HS-27A (cell line): ENCODE measurements at places on chromosomes 11 and 22.

- DNase-seq: no peak
These were observed 92.1 kb downstream of the PKNOX2 start for GRCh38 chr11:125256541-125257189.

DNA sequence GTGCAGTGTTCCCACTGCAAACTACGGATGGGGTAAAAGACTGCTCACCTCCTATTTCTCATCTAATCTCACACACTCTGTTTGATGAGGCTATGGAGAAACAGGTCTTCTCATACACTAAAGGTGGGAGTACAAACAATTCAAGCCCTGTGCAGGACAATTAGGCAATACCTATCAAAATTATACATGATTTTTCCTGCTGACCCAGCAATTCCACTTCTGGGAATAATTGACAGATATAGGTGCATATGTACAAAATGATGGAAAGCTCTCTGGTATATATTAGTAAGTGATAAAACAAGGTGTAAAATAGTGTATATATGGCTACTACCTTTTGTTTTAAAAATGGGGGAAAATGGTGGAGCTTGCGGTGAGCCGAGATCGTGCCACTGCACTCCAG is 23.1 kb downstream of the BDNF start:
- no peak for DNase-seq

DNA sequence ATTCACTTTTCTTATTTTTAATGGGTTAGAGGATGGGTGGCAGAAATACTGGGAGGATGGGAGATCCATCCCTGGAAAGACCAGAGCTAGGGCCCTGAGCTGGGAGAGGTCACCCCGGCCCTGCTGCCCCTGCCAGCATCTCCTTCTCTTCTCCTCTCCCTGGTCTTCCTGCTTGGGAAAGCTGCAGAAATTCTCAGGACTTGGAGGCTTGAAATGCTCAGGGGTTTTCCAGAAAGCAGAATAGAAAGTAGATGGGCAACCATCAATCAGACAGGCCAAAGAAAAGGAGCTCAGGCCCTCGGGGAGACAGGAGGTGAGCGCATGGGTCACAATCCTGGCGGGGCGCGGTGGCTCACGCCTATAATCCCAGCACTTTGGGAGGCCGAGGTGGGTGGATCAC is 1.5 kb downstream of the APOBEC3H start:
- no peak for DNase-seq

GRCh38 chr11:122754553-122755322 is 83.6 kb upstream of the CRTAM start:
- DNase-seq: no peak

- no peak for DNase-seq
These were observed 30.9 kb upstream of the CSNK1E start for GRCh38 chr22:38347944-38348750.

GRCh38 chr22:29109822-29110221 is 37.0 kb downstream of the KREMEN1 start:
- DNase-seq: no peak

DNA sequence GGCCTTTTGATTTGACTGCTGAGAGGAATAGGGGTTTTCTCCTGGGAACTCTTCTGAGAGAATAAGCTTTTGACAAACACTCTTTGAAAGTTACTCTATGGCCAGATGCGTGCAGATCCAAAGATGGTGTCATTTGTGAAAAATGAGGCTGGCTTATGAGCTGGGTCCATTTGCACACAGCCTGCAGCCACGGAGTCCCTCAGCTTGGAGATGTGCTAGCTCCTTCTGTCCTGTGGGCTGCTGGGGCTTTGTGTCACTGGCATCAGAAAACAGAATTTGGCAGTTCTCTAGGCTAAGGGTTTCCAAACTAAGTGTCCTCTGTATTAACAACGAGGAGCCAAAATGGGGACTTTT is 702.4 kb downstream of the NTM start:
- no peak for DNase-seq

GRCh38 chr11:93519179-93519578 is 24.0 kb downstream of the SMCO4 start:
- no peak for DNase-seq

DNA sequence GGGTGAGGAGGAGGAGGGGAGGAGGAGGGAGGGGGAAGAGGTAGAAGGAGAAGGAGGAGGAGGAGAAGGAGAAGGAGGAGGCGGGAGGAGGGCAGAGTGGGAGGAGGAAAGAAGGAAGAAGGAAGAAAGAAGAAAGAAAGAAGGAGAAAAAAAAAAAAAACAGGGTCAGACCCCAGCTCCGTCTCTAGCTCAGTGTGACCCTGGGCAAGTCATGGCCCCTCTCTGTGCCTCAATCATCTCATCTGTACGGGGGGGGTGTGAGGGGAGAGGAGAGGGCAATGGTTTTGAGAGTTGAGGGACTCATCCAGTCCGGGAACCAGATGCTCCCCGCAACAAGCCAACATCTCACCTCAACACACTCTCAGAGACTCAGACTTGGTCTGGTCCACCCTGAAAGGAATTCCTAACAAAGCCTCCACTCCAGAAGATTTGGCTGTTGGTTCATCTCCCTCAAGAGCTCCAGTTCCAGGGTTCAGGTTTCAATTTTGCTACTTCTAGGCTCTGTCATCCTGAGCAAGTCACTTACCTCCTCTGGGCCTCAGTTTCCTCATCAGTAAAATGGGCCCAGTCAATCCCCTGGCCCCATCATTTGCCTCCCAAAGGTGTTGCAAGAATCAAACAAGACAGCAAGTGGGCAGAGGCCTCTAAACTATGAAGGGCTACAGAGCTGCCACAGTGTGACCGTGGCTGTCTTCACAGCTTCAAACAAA is 7.7 kb downstream of the CARD10 start:
- DNase-seq: no peak

- no peak for DNase-seq
These were observed 14.0 kb downstream of the ASCL2 start for GRCh38 chr11:2256293-2256913.

- no peak for DNase-seq
These were observed 16.4 kb upstream of the IL2RB start for GRCh38 chr22:37165940-37166674.

DNA sequence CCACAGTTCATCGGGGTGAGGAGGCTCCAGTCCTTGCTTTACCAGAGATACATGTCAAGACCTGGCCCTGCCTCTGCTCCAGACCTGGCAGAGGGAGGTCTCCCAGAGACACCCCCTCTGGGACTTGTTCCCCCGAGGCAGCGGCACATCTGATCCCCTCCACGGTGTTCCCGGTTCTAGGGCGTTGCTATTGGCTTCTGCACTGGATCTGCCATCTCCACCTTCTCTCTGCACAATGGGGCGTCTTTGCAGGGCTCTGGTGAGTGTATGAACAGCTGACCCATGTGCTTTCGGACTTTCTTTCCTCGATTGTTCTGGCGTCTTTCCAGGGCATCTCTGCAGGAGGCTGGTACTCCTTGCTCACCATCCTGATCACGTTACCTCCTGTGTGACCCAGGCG is 930.4 kb downstream of the TBC1D22A start:
- DNase-seq: no peak

DNA sequence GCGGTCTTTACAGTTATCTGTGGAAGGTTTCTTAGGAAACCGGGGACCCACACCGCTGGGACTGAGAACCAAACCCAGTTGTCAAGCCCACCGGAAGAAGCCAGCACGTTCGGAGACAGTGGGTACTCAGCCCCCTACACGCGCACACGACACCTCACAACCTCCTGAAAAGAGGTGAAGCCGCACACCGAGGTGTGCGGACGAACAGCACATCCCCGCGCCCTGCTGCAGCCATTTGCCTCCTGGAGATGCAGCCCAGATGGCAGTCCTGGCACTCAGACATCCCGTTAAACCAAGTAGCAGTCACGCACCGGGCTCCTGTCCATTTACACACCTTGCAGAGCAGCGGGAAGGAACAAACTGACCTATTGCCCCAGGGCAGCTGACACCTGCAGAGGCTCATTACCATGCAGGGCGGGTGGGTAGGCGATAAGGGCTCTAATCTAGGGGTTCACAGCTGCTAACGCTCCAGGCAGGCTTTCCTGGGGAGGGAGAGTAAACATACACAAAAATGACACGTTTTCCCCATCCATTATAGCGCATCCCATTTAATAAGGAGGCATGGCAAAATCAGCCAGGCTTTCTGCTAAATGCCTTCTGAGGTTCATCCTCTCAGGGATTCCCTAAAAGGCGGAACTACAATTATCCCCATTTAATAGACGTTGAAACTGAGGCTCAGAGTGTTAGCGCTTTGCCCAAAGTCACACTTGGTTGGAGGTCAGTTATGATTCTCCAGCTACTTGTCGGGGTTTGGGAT is 864 bp upstream of the EHBP1L1 start:
- no peak for DNase-seq

DNA sequence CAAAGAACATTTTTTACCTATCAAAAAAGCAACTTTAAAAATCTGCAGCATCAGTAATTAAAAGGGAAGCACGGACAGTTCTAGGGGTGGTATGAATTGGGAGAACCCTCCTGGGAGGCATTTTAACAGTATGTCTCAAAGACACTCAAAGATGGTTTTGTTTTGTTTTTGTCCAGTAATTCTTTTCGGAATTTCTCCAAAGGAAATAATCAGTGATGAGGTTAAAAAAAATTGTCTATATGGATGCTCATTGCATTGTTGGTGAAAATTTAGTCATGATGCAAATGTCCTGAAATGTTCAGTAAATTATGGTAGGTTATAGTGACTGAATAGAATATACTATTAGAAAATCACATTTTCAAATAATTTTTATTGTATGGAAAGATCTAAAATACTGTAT is 115.1 kb downstream of the ATXN10 start:
- no peak for DNase-seq

- no peak for DNase-seq
These were observed 70.5 kb downstream of the LUZP2 start for GRCh38 chr11:24567380-24567779.

DNA sequence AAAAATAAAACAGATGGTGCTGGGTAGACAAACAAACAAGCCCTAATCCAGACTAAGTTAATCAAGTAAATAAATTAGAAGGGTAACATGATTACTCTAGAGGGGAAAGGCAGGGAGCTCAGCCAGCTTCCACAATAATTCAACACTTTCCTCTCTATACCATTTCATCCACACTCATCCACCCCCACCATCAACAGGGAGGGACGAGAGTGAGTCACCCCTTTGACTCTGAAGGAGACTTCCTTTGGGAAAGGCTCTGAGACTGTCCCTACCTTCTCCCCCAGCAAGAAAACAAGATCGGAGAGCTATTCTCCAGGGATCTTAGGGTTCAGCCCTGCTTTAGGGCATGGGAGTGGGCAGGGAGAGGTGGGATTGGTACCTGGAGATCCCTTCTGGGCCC is 33.1 kb downstream of the TRIM66 start:
- DNase-seq: peak; percentile 27

DNA sequence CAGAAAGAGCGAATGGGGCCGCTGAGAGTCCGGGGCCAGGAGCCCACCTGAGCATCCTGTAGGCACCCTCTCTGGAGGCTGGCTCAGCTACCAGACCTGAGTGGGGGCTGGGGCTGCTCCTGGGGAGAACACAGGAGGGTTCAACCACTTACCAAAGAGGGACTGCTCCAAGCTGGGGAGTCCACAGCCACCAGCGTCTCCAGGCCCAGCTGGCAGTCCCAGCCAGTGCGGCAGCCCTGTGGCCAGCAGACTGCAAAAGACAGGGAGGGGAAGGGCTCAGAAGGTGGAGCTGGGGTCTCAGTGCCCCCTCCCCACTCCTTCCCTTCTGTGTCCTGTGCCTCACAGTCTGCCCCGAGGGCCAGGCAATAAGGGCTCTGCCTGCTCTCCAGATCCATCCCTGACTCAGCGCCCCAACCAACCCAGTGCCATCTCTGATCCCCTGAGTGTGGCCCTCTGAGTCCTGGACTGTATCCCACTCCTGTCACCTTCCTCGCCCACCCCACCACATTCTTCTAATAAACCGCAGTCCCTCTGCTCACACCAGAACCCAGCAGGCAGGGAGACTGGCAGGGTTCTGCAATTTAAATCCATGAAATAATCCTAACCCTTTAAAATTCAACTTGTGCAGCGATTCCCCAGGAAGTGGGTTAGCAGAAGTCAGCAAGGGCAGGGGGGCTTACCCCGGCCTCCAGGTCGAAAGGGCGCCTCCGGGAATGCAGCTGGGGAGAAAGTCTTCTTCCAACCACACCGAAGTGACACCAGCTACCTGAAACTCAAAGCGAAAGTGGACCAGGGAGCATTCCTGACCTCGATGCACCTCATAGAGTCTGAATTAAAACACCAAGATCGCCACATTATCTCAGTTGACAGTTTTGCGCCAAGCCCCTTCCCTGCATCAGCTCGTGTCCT is 13.3 kb downstream of the CHST1 start:
- no peak for DNase-seq

- no peak for DNase-seq
These were observed 743.5 kb downstream of the BRD1 start for GRCh38 chr22:49084206-49084605.

DNA sequence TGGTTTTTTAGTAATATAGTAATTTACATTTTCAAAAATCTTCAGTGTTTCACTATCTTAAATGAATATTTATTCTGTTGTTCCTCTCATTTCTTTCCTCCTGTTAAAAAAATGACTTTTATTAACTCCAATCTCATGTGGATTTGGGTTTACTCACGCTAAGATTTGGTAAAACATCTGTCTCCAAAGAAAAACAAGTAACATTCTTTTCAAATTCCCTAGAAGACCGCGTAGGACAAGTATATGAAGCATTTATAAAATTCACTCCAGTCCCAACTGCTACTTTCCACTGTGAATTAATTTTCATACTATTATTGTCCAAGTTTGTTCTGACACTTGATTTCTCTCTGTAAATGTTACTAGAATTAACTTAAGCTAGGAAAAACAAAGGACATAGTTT is 26.2 kb downstream of the SBF2 start:
- no peak for DNase-seq

DNA sequence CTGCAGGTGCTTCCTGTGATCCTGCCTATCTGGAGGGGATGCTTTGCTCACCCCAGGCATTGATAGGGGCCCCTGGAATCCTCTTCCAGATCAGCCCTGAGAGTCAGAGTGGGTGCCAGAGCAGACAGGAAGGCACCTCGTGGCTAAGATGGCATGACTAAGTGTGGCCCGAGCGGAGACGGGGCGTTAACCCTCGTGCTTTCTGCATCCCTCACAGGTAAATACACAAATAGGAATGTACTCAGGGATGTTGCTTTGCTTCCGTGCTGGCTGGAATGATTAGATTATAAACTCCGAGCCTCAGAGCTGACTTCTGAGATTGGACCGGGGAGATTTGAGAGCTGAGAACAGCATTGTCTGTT is 312.7 kb upstream of the B3GAT1 start:
- no peak for DNase-seq

- no peak for DNase-seq
These were observed 222.3 kb upstream of the NARS2 start for GRCh38 chr11:78796956-78797355.

- no peak for DNase-seq
These were observed at the start of gene EHF for GRCh38 chr11:34620820-34621792. Gene EHF (plus strand): TSS chr11:34621093. CDS start chr11:34642631, 21,538 bp downstream.
